Activated T-cell treated with anti-CD3 and anti-CD28 coated beads for 24 hours (primary cell): ENCODE measurements at places on chromosomes 1 and 21.

DNA sequence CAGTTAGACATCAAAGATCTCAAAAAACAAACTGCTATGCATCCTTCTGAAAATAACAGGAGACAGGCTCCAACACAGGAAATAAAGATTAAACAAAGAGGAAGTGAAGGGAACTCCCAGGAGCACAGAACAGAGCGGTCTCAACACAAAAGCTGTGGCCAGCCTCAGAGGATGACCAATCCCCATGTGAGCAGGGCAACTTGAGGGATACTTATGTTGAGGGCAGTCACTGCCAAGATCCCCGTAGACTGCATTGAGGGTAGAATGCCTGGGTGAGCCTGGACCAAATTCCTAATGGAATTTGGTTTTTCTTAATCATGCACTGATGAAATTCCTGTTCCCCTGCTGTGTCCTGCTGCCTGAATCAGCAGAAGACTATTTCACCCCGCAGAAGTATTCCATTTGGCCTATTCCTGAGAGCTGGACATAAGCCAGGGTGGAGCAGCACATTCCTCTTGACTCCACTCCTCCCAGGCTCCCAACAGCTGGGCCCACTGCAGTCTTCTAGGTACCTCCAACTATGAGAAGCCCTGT, 49.0 kb downstream of the JAK1 start:
- no peak for DNase-seq

GRCh38 chr1:21530368-21531016, 21.3 kb downstream of the ALPL start:
- no peak for DNase-seq

DNA sequence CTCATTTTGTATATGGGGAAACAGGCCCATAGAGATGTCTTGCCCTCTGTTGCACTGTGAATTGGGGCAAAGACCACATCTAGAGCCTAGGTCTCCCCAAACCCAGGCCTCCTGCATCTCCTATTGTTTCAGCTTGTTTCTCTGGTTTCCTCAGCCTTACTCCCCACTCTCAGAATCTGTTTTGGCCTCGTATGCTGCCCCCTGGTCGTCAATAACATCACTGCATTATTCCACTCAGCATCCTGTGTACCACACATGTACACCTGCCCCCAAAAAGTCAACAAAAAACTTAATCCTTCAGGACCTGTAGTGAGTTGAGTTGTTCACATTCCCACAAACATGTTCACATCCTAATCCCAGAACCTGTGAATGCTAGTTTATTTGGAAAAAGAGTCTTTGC, 184.8 kb downstream of the BRINP2 start:
- no peak for DNase-seq

DNA sequence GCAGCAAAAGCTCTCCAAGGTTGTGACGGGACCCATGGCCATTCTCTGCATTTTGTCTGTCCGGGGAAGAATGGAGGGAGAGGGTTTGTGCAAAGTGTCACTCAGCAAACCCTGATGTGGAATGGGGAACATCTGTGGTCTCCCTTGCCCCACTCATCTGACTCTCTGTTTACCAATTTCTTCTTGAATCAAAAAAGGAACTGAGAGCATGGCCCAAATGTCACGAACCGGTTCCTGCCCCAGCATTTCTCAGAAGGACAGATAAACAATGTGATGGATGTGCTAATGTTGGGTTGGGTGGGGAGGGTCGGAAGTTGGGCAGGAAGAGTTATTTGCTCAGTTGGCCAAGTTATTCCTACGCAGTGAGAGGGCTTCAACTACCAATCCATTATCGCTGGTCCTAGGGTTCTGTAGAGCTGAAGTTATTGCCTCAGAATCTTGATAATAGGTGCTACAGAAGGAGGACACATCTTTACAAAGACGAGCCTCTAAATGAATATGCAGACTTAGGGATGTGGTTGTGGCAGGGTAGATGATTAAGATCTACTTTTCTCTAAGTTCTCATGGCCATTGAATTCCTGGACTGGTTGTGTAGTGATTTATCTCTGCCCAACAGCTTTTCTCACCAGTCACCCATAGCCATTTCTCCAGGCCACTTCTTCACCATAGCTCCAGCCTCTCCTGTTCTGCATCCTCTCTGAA, 9.6 kb upstream of the DUSP12 start:
- DNase-seq = no peak

- peak; percentile 14 for DNase-seq
Observed at GRCh38 chr21:41926117-41926806, 27.6 kb downstream of the C2CD2 start.

DNA sequence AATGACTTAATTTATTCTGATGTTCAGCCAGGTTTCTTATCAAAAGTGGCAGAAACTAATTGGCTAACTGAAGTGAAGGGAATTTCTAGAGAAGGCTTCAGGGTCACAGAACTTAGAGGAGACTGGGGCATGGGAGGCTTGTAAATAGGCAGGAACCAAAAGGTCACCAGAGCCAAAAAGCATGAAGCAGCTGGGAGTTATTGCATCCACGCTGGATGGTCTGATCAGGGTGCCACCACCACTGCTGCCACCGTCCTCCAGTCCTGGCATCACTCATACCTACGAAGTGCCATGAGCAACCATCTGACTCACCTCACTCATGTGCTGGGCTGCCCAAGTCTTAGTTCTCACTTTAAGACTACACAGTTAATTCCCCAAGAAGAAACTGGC, 82.5 kb upstream of the DPH5 start:
- DNase-seq = no peak

DNA sequence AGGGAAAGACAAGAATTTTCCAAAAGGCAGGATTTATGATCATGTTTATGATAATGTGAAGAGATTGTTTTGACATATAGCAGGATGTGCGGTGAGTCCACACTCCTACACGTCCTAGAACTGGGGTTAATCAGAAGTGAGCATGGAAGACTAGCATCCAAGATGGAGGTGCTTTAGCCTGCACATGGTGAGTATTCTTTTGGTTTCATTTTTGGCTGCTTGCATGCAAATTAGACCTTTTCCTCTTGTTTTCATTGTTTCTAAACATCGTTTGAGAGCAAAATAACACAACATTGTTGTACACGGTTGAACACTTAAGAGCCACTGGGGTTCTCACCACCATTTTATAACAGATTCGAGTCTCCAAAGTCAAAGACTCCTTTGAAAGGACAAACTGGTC, 14.9 kb upstream of the GUK1 start:
- DNase-seq = no peak

DNA sequence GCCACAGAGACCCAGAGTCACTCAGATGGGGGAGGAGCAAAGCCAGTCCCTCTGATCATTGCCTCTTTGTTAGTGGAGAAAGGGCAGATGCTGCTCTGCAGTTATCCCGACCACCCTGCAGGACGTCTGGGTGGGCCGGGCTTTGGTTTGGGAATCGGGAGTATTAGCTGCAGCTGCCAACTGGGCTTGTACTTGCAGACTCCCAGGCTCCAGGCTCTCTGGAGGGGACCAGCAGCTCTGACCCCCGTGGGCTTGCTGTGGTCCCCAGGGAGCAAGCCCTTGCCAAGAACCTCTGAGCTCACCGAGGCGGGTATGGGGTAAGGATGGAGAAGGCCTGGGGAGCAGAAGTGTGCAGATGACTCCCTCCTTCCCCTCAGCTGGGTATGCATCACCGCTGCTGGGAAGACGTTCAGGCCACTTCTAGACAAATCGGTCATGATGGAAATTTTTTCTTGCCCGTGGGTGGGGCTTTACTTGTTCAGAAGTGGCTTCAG, 21.6 kb downstream of the MAPKAPK2 start:
- peak; percentile 46 for DNase-seq

GRCh38 chr1:24528744-24529143, 26.1 kb downstream of the RCAN3 start:
- no peak for DNase-seq

DNA sequence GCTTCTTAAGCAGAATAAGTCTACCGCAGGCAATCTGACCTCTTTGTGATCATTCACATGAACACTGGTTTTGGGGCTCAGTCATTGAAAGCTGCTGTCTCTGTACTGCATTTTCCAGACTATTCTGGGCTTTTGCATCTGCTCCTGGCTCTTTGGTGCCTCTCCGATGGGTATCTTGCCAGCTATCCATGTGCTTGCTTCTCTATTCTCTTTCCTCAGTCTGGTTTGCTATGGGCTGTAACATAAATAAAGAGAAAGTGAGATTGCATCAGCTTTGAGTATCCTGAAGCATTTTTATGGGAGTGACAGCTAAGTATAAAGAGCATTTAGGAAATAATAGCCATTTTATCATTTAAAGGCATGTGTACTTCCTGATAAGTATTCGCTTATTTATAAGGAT, 70.7 kb downstream of the C1orf21 start:
- no peak for DNase-seq

DNA sequence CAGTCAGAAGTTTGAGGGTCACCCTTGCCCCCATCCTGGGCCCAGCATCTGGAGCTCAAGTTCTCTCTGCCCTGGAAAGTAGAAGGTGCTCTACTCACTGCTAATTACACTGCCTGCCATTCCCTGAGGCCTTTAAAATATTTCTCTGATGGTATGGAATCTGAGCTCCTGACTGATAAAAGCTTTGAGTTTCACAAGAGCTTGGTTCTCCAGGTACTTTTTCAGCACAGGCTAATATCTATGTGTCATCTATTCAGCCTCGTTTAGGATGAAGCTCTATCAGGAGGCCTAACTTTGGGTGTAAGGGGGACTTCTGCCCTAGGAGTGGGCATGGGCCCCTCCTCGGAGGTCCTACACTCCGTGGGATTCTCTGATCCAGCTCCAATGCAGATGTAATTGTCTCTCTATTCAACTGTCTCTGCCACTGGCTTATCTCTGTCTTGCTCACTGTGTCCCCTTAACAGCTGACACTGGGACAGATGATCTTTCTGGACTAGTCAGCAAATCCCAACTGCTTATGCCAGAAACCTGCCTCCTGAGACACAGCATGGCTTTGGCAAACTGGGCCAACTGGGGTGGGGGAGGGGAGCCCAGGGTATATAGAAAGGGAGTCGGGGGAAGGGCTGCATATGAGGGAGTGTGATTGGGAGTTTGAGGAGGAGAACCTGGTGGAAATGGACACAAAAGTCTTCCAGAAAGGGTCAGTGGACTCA, 104.2 kb upstream of the GADD45A start:
- no peak for DNase-seq

DNA sequence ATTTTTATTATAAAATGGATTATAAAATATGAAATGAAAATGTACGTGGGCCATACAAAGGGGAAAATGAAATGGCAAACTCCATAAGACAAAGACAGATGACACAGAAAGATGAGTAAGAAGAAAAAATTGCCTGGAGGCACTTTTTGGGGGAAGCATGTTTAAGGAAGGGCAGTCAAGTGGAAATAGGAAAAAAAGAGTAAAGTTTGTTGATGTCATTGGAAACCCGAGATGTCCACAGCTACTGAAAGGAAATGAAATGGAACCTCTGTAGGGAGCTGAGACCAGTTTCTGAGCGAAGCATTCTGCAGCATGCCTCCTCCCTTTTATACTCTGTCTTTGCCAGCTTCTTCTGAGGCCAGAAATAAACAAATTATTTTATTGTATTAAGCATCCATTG, 203.4 kb upstream of the UBE2U start:
- DNase-seq = no peak

- DNase-seq = no peak
Observed at GRCh38 chr1:205590457-205590768, 41.4 kb downstream of the ELK4 start.

GRCh38 chr1:45574105-45574626, 9.7 kb upstream of the NASP start:
- no peak for DNase-seq

- DNase-seq = no peak
Observed at GRCh38 chr1:74356493-74356892, 121.3 kb downstream of the TNNI3K start.

DNA sequence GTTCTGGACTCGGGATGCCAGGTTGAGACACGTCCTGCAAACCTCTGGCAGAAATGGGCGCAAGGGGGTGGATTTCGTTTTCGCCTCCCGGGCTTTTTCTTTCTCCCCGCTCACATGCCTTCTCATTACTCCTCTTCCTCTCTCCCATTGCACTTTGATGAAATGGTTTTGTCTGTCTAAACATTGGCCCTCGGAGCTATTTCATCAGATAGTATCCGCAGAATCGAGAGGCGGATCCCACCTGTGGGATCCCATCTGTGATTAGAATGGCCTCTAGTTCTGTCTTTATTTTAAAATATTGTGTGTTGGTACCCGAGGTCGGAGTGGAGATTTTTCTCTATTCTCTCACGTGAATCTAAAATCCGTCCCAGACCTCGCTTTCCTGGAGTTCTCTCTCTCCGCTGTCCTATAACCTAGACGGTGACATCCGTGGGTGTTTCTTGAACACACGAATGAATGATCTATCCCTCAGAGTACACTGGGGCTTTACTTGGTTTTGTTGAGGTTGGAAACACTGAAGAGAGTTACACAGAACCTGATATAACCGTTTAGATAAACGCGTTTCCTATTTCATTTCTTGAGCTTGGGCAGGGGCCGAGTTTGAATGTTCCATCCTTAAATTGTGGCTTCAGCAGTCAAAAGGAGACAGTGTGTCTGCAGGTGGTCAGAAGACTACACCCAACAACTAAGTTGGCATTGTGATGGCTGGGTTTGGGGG, 2.0 kb downstream of the EDARADD start:
- DNase-seq = no peak

- no peak for DNase-seq
Observed at GRCh38 chr1:84078842-84079202, 65.2 kb upstream of the PRKACB start.

GRCh38 chr1:162062542-162063015, 6.9 kb upstream of the NOS1AP start:
- no peak for DNase-seq

GRCh38 chr1:161192476-161193465, 6.1 kb downstream of the ADAMTS4 start:
- peak; percentile 57 for DNase-seq

DNA sequence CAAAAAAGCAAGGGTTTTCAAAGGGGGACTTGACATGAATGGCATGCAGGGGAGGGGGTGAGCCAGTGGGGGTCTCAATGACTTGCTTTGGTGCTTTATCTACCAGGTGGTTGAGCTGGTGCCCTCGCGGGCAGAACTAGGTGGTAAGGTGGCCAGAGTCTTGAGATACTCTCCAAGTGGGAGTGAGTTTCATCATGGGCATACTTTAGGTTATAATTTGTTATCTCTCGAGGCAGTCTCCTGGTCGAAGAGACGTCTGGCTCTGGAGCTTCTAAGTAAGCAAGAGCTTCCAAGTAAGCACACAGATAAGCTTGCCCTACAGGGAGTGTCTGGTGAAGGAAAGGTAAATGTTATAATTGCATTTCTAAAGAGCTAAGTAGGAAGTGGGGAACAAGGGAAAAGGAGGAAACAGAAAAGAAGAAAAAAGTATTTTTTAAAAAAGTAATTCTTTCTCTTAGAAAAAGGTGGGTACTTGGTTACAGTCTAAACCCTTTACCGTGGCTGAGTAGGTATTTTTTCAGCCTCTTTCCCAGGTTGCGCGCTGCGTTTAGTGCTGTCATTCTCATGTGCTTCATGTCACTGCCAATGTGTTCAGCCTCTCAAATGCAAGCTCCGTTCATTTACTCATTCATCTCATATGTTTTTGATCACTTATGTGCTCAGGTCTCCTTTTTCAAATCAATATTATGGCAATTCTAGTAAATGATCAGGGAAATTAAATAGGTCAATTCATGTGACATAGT, 31.6 kb upstream of the DNAJC6 start:
- no peak for DNase-seq

- no peak for DNase-seq
Observed at GRCh38 chr1:86085741-86086409, 70.7 kb downstream of the COL24A1 start.
